Activated T-cell treated with anti-CD3 and anti-CD28 coated beads for 48 hours (primary cell): ENCODE measurements at places on chromosomes 3 and 15.

- no peak for DNase-seq
These were observed 17.4 kb upstream of the BDH1 start for GRCh38 chr3:197573048-197573767.

GRCh38 chr3:185717627-185718402 lies 107.0 kb downstream of the IGF2BP2 start:
- no peak for DNase-seq

GRCh38 chr3:191148131-191148530 lies 50.9 kb upstream of the OSTN start:
- DNase-seq: no peak

DNA sequence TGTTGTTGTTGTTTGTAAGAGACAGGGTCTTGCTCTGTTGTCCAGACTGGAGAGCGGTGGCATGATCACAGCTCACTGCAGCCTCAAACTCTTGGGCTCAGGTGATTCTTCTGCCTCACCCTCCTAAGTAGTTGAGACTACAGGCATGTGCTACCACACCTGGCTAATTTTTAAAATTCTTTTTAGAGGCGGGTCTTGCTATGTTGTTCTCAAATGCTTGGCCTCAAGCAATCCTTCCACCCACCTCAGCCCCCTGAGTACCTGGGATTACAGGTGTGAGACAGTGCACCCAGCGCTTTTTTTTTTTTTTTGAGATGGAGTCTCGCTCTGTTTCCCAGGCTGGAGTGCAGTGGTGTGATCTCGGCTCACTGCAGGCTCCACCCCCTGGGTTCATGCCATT lies 46.7 kb downstream of the TMOD3 start:
- no peak for DNase-seq

- no peak for DNase-seq
These were observed 17.1 kb upstream of the ABTB1 start for GRCh38 chr3:127655641-127656040.

GRCh38 chr3:15284121-15284889 lies 48.1 kb downstream of the SH3BP5 start:
- no peak for DNase-seq

DNA sequence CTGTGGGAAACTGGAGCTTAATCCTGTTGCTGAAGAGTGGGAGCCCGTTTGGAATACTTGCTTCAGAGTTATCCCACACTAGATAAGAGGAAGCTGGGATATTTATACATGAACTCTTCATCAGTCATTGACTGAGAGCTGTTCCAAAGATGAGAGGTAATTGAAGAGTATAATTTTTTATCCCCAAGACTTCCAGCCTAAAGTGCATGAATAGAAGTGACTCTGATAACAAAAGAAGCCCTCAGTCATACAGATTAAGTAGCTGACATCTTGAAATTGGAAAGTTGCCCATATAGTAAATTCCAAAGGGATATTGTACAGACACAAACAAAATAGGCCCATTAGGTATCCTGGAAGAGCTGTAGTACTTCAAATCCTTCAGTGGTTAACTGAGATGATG lies 268.0 kb downstream of the EPHA3 start:
- no peak for DNase-seq

GRCh38 chr3:178302966-178303930 lies 233.0 kb upstream of the KCNMB2 start:
- no peak for DNase-seq

DNA sequence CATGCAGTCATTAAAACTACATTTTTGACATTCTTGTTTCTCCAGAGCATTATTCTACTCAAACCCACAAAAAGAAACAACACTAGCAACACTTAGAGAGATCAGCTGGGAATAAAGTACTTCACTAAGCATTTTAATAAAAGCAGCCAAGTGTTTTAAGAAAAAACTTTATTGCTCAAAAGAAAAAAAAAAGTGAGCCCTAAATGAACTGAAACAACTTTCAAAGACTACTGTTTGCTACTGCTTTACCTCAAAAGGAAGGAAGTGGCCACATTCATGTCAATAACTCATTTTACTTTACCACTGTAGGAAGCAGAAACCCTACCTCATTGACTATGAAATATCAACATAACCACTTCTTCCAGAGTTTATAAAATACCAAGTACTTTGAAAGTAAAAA lies 91.3 kb downstream of the UACA start:
- no peak for DNase-seq

DNA sequence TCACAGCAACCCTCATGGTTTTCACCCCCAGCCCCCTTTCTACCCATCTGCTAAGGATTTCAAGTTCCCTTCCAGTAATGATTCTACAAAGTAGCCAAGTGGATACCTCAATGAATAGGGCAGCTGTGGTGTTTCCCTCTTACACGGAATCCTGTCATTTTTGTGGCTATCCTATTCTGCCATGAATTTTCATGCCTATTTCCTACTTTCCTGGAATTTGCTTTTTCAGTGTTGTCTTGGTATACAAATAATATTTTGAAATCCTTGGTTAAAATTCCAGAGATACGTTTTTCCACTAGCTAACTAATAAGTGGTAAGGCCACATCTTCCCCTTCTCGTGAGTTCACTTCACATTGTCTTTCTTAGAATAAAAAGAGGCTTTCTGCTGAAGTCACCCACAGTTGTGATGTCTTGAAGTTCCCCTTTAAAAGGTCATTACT lies 7.5 kb downstream of the ADPRH start:
- DNase-seq: no peak

GRCh38 chr3:147355084-147355752 lies 51.1 kb downstream of the ZIC4 start:
- DNase-seq: no peak

- no peak for DNase-seq
These were observed 326.9 kb upstream of the DNAJC19 start for GRCh38 chr3:181316482-181316881.

GRCh38 chr15:88918738-88919137 lies 5.6 kb upstream of the MFGE8 start:
- peak; percentile 50 for DNase-seq

- no peak for DNase-seq
These were observed 25.6 kb downstream of the FAM43A start for GRCh38 chr3:194711286-194711685.

GRCh38 chr3:52458770-52459545 lies 3.6 kb downstream of the NISCH start:
- DNase-seq: no peak

GRCh38 chr3:97425002-97425401 lies 339.6 kb upstream of the ARL6 start:
- DNase-seq: no peak

- no peak for DNase-seq
These were observed 47.4 kb upstream of the RAB6B start for GRCh38 chr3:133943031-133943535.
